ENCODE measurements at places on chromosomes 12 and 14. TPM values are rescaled to one million over a fixed set of nuclear protein-coding genes. Genes with fewer than 3 reads are reported as not detected.

The ADGRD1 gene
- under 0.01 TPM for total RNA-seq

The DPPA3 gene
- not detected for total RNA-seq

The TAS2R46 gene
- total RNA-seq: 4.2 TPM

DNA sequence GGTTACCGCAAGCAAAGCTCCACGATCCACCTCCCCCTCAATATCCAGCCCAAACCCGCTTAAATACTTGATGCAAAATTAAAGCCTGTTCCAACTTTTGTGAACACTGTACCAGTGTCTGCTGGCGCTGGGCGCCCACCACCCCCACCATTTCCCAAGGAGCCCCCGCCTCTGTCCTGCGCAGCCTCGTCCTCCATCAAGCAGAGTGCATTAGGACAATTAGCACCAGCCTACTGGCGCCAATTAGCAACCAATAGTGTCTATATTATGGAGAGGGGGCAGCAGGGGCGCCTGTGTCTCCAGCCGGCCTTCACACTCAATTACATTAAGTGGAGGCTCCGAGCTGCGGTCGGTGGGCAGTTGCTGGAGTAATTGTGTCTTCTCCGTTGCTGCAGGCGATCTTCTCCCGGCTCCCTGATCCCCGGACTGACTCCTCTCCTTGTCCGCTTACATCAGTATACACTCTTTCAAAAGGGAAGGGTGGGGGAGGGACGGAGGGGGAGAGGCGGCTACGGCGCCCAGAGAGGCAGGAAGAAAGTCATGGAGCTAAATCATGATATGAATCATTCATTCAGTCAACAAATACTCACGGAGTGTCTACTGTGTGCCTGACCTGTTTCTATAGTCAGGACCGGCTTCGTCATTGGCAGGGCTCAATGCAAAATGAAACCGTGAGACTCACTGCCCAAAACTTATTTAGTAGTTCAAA lies 707.3 kb downstream of the MED13L start:
- peak; percentile 1 for DNase-seq

DNA sequence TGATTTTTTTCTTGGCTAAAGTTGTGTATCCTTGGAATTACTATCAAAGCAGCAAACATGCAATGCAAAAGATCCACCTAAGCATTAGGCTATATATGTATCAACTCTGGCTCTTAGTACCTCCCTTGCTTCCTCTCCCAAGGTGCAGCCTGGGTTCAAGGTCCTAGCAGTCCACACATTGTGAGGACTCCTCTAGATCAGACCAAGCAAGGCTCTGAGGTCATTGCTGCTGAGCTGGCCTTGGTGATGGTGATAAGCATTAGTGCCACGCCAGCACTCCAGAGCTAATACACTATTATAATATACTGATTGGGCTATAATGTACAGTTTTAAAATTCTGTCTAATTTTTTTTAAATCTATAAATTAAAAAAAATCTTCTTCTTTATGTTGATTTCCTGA lies 196.9 kb upstream of the BTG1 start:
- DNase-seq: no peak

- no peak for DNase-seq
Measured at GRCh38 chr14:61712137-61712536, 16.8 kb downstream of the HIF1A start.

- DNase-seq: peak; percentile 44
Measured at GRCh38 chr14:94392510-94392935, 4.1 kb upstream of the SERPINA1 start.

DNA sequence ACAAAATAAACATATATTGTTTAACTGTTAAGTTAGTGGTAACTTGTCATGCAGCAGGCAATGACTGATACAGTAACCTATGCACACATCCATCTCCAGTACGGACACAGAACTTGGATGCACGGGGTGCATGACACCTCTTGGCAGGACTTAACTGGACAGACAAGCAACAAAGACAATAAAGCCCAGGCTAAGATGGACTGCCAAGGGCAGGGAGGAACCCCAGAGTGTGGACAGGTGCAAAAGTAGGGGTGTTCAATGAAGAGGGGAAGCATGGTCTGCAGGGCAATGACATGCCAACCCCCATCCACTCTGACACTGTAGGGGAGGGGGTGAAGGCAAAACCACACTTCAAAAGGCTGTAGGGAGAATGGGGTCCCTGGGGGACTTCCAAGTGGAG lies 11.7 kb downstream of the SSH1 start:
- DNase-seq: no peak

DNA sequence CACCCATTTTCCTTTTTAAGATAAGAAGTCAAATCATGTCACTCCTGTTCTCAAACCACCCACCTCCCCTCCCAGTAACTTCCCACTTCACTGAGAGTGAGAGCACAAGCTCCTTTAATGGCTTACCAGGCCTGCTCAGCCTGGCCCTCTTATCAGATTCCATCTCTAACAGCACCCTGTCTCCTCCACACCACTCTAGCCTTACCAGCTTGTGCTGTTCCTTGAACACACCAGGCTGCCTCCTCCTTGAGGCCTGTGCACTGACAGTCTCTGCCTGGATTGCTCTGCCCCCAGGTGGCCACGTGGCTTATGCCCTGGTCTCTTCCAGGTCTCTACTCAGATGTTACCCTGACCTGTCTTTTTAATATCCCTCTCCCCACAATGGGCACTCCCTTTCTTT lies 40.1 kb upstream of the EVL start:
- peak; percentile 55 for DNase-seq

Measured in fibroblast of villous mesenchyme (primary cell).